Neural crest cell (in vitro differentiated cells): ENCODE measurements at places on chromosomes 13 and 19. TPM values are rescaled to one million over a fixed set of nuclear protein-coding genes. Genes with fewer than 3 reads are reported as not detected.

The CD22 gene
- total RNA-seq = not detected in 2 replicates

GRCh38 chr13:39602277-39602613 lies 748 bp downstream of the LHFPL6 start:
- H3K36me3 ChIP-seq = peaks cover 6% of the 10 kb centered on the region
- H3K4me3 ChIP-seq = peak overlapping the region; percentile 91
- H3K4me1 ChIP-seq = peaks cover 52% of the 10 kb centered on the region
- no peaks in the 10 kb centered on the region for H3K27me3 ChIP-seq
- peak overlapping the region; percentile 72 for H3K27ac ChIP-seq

- peaks cover 7% of the 10 kb centered on the region for H3K27me3 ChIP-seq
- DNase-seq = peak; percentile 91
- peak overlapping the region; percentile 97 for H3K4me3 ChIP-seq
- H3K27ac ChIP-seq = peak overlapping the region; percentile 99
These were observed 1.7 kb downstream of the JUND start for GRCh38 chr19:18279516-18280246.

The GPR183 gene
- total RNA-seq = not detected in 2 replicates

The SIGLEC5 gene
- total RNA-seq = not detected in 2 replicates

- peak within 1 kb of the TSS; percentile 96 for H3K27ac ChIP-seq
- no peak for DNase-seq
- H3K4me3 ChIP-seq = peak within 1 kb of the TSS; percentile 92
- H3K36me3 ChIP-seq = no peaks in the 10 kb centered on the region
These were observed at the start of gene ATP8B3 for GRCh38 chr19:1811942-1812425. Gene ATP8B3, minus strand, starts transcription at chr19:1812276. Its CDS starts 540 bp downstream, at chr19:1811736.

DNA sequence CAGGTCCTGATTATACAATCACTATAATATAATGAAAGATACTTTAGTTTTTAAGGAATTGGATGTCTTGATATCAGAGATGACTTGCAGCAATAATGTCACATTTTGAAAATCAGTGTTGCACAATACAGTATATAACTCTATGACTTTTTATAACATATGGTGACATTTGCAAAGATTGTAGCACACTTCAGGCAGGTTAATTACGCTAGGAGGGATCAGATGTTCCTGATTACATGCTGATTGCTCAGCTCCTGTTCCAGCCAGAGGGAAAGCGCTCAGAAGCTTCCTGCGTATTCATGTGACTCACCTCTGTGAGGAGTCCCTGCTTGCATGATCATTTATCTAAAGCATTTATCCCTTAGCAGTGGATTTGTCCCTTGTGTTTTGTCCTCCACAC lies 265.6 kb downstream of the GPC5 start:
- H3K36me3 ChIP-seq = no peaks in the 10 kb centered on the region
- no peak overlapping the region for H3K4me3 ChIP-seq
- H3K27me3 ChIP-seq = no peaks in the 10 kb centered on the region
- no peak for DNase-seq
- no peaks in the 10 kb centered on the region for H3K4me1 ChIP-seq

The ZNF229 gene
- total RNA-seq = 6.7 and 7.4 TPM in 2 replicates

DNA sequence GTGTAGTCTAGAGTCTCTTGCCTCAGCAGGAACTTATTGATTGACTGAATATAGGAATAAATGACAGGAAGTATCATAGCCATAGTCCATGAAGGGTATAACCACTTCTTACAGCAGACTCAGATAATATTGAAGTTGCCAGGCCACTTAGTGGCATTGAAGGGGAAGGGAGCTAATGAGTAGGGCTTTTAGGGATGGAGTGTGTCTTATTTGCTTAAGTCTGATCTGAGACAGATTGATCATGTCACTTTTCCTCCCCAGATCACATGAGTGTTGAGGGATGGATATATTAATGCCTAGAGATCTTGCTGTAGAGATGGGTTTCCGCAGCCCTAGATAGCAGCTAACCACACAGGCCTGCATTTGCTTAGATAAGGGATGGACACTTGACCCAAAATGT lies 62.2 kb upstream of the NBEA start:
- no peak overlapping the region for H3K27ac ChIP-seq
- H3K27me3 ChIP-seq = no peaks in the 10 kb centered on the region
- no peak for DNase-seq
- no peaks in the 10 kb centered on the region for H3K36me3 ChIP-seq
- H3K4me1 ChIP-seq = peaks cover 4% of the 10 kb centered on the region

GRCh38 chr13:34256236-34256635 lies 438.3 kb downstream of the RFC3 start:
- H3K36me3 ChIP-seq = no peaks in the 10 kb centered on the region
- no peak overlapping the region for H3K4me3 ChIP-seq

DNA sequence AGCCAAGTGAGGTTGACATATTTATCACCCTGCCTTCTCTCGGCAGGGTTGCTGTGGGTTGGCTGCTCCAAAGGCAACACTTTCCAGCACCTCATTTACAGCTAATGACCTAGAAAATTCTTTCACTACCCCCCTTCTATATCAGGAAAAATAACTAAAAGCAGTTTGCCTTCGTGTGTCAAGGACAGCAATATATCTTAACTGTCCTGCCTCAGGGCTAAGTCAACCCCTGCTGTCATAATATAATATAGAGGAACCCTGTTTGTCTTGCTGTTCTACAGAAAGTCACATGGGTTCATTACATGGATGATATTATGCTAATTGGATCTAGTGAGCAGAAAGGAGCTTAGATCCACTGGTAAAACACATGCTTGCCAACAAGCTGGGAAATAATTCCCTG lies 28.1 kb upstream of the USP12 start:
- peaks cover 7% of the 10 kb centered on the region for H3K27me3 ChIP-seq
- no peak overlapping the region for H3K4me3 ChIP-seq
- H3K27ac ChIP-seq = no peak overlapping the region
- H3K36me3 ChIP-seq = no peaks in the 10 kb centered on the region
- peaks cover 8% of the 10 kb centered on the region for H3K4me1 ChIP-seq

- H3K4me3 ChIP-seq = no peak overlapping the region
- DNase-seq = no peak
- H3K27ac ChIP-seq = no peak overlapping the region
These were observed 30.4 kb upstream of the SPACA7 start for GRCh38 chr13:112345826-112346172.

DNA sequence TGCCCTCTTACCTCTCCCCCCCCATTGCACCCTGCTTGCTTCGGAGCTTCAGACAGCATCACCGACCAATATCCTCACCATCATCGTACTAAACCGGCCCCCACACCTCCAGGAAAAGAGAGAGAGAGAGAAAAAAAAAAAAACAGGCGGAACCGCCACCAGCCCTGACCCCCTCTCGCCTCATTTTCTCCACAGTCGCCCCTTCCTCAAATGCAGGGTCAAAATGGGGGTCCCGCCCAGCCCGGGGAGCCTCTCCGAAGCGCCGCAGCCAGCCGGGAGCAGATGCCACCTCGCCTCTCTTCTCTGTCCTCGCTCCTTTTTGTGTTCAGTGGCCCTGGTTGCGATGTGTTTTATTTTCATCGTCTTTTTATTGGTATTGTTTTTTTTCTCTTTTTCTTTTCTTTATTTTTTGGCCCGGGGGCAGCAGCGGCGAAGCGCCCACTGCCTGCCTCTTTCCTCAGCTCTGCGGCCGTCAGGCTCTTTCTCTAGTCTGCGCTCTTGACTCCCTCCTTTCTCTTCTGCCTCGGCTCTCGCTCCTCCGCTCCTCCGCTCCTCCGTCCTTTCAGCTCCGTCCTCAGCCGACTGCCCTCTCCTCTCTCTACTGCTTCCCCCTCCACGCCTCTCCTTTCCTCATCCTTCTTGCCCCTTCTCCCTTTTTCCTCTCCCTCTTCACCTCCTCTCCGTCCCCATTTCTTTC lies 41.4 kb downstream of the DEDD2 start:
- H3K36me3 ChIP-seq = no peaks in the 10 kb centered on the region
- peak; percentile 20 for DNase-seq
- peaks cover 18% of the 10 kb centered on the region for H3K4me1 ChIP-seq
- H3K27ac ChIP-seq = no peak overlapping the region

DNA sequence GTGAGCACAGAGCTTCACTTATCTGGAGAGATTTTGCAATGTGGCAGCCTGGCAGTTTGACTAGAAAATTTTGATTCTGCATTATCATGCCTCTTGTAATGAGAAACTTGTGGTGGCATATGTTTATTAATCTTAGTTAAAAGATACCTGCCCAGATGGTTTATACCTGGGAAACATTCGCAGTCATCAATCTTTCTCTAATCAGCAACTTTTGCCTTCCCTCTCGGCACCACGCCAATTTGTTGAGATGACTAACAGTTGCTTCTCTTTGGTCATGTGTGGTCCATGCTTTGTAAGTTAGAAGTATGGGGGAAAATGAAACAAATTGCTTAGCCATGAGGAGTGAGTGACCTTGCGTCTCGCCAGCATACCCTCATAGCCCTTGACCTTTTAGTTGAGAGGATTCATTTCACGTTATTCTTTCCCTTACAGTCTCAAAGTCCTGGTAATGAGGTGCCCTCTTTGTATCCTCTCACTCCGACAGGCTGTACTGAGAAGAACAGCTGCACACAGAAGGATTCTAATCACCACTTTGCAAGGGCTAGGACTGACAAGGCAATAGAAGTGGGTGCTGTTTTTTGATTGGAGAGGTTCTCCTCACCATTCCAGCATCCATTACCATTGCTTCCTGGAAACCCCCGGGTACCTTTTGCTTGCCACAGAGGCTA lies 201.4 kb downstream of the OXGR1 start:
- DNase-seq = no peak
- H3K27ac ChIP-seq = no peak overlapping the region
- H3K4me1 ChIP-seq = no peaks in the 10 kb centered on the region
- no peak overlapping the region for H3K4me3 ChIP-seq
- peaks cover 2% of the 10 kb centered on the region for H3K36me3 ChIP-seq
- no peaks in the 10 kb centered on the region for H3K27me3 ChIP-seq

- H3K4me1 ChIP-seq = peaks cover 16% of the 10 kb centered on the region
- no peak overlapping the region for H3K27ac ChIP-seq
- H3K27me3 ChIP-seq = peaks cover 20% of the 10 kb centered on the region
- no peak for DNase-seq
These were observed 1.2 kb upstream of the EFNA2 start for GRCh38 chr19:1284293-1284978.

- no peak for DNase-seq
- H3K27ac ChIP-seq = no peak overlapping the region
- H3K4me3 ChIP-seq = no peak overlapping the region
These were observed 71.9 kb downstream of the LRCH1 start for GRCh38 chr13:46624821-46625220.

The ZNF441 gene
- total RNA-seq = 3.9 and 5.7 TPM in 2 replicates

DNA sequence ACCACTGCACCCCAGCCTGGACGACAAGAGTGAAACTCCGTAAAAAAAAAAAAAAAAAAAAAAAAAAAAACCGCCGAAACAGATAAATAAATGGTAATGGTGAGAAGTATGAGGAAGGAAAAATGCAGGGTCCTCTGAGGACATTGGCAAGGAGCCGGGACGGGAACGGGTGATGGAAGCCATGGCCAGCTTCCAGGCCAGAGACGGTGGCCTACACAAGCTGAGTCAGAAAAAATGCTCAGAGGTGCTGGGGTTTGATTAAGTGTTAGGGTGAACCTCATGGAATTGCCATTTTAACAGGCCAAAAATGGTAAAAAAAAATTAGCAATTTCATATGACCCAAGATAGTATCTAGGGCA lies 866 bp upstream of the ZSWIM4 start:
- H3K36me3 ChIP-seq = no peaks in the 10 kb centered on the region
- H3K4me1 ChIP-seq = peaks cover 23% of the 10 kb centered on the region
- peak overlapping the region; percentile 99 for H3K27ac ChIP-seq
- DNase-seq = no peak
- no peaks in the 10 kb centered on the region for H3K27me3 ChIP-seq

- no peak overlapping the region for H3K27ac ChIP-seq
- H3K36me3 ChIP-seq = peaks cover 2% of the 10 kb centered on the region
These were observed 11.1 kb upstream of the NANOS3 start for GRCh38 chr19:13865571-13866462.

DNA sequence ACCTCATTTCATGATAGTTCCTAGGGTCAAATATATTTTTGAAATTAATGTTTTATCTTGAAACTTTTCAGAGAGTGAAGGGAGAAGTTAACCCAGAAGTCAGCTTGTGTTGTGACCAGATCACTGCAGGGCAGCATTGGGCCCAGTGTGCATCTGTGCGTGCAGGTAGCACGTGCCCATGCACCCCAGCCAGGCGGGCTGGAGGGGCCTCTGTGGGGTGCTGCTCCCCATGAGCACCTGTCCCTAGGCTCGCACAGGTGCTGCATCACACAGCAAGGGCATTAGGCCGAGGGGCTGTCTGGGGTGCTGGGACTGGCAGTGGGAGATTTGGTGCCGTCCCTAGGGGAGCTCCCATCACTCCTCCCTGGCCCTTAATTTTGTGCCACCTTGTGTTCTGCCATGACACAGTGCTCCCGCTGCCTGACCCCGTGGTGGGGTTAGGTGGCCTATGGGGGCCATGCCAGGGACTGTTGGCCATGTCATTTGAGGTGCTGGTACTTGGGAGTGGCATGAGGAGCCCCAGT lies 13.1 kb downstream of the UPF1 start:
- no peak overlapping the region for H3K27ac ChIP-seq
- no peak for DNase-seq
- H3K4me1 ChIP-seq = peaks cover 32% of the 10 kb centered on the region
- peaks cover 2% of the 10 kb centered on the region for H3K36me3 ChIP-seq

DNA sequence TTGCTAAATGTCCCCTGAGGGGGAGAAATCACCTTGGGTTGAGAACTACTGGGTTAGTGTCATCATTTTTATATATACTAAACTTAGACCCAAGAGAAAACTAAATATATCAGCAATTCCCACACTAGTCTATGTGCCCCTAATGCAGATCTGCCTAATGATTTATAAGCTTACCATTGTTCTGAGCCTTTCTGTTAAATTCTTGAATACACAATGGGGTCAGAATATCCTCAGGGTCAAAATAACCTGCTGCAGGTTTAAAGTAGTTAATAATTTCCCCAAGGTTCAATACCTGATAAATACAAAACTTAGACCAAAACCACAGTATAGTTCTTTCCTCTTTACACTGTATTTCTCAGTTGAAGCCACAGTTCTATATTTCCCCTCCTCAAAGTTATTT lies 4.6 kb downstream of the VWA8 start:
- no peaks in the 10 kb centered on the region for H3K27me3 ChIP-seq
- no peak overlapping the region for H3K27ac ChIP-seq
- DNase-seq = no peak
- H3K36me3 ChIP-seq = no peaks in the 10 kb centered on the region
